Activated CD8-positive, alpha-beta memory T cell treated with anti-CD3 and anti-CD28 coated beads for 1 hour (primary cell): ENCODE measurements at places on chromosomes 3 and 15.

DNA sequence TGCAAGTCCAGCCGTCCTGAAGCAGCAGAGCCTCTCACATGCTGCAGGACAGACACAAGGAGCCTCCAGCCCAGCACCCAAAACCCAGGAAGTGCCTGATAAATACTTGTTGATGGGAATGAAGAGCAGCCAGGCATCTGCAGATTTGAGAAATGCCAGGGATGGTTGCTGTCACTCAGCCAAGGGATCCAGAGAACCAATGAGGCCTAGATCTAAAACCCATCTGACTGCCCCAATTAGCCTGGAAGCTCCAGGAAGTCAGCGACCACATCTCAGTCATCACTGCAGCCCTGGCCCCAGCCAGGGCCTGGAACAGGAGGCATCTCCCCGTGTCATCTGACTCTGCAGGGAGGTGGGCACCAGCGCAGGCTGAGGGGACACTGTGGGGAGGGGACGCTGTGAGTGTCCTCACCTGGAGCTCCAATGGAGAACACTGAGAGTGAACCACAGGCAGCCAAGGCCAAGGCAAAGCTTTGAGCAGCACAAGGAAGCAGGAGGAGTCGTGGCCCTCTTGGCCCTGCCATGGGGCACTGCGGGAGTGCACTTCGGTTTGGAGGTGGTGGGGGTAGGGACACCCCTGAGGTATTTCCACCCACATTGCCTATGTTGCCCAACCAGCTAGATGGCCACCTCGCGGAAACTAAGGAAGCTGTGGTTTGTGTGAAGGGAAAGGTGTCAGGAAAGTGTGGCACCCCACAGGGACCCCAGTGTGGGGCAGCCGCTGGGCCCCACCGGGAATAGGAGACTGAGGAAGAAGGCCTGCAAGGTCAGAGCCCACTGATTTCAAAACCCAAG lies 229.5 kb downstream of the VPS13C start:
- DNase-seq: no peak

GRCh38 chr15:34501131-34501530 lies 63.5 kb upstream of the GOLGA8A start:
- DNase-seq: no peak

GRCh38 chr15:74109713-74110112 lies 20.7 kb upstream of the ISLR2 start:
- DNase-seq: no peak

DNA sequence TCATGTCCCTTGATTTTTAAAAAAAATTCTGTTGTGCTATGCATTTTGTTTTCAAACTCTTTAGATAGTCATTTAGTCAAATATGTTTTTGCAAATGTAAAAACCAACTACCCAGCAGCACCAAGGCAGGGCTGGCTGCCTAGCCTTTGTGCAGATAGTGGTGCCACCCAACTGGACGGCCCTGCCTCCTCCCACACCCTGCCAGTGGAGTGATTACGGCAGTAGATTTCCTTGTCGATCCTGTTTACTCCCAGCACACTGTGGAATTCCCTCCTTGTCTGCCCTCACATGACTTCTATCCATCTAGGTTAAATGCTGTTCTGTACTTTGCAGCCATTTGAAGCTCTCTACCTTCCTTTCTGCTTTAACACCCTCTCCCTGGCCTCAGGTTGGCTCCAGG lies 79.4 kb upstream of the PLXNA1 start:
- no peak for DNase-seq

DNA sequence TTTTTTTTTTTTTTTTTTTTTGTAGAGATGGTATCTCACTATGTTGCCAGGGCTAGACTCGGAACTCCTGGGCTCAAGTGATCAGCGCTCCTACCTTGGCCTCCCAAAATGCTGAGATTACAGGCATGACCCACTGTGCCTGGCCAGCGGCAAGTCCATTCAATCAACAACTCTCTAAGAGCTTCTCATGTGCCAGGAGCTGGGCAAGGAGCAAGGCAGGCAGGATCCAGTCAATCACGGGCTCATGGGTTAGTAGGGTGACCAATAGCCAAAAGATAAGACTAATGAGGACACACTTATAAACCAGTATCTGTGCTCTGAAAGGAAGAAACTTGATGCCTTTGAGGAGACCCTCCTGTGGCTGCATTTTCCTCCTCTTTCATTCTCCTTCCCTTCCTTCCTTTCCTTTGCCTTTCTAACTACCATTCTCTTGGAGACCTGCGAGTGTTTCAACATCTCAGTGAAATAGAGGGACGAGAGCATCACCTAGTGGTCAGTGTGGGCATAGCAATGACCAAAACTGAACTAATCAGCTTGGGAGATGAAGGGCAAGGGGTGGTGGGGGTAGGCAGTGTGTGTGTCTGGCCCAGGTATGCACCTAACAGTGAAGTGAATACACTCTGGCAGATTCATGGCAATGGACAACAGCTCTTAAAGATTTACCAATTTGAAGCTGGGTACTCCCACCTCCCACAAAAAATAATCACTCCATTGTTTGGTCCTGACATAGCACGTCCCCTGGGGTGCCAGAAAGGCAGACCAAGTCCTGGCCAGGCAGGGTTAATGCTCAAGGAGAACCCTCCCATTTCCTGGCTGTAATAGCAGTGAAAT lies 6.3 kb downstream of the RPP25 start:
- DNase-seq: peak; percentile 46

- no peak for DNase-seq
Observed at GRCh38 chr15:72796515-72797337, 13.2 kb upstream of the ADPGK start.

DNA sequence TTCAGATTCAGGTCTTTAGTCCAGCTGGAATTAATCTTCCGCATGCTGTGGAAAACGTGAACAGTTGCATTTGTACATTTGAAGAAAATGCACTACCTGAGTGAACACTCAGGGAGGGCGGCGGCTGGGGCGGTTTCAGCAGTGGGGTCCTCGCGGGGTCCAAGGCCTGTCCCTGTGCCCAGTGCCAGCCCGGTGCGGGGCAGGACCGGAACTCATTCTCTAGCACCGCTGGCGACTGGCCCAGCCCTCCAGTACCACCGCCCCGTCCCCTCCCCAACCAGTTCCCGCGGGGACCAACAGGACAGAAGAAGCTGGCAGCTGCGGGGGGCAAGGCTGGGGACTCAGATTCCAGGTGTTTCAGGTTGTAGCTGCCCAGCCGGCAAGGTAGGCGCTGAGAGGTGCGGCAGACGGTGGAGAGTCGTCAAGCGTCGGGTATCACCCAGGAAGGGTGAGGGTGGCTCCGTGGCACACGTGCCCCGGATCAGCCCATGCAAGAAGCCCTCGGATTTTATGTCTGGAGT lies 72.2 kb upstream of the ARNT2 start:
- no peak for DNase-seq

- DNase-seq: no peak
Observed at GRCh38 chr3:157241599-157241998, 81.7 kb upstream of the CCNL1 start.

- no peak for DNase-seq
Observed at GRCh38 chr15:78749831-78750230, 61.4 kb downstream of the ADAMTS7 start.

DNA sequence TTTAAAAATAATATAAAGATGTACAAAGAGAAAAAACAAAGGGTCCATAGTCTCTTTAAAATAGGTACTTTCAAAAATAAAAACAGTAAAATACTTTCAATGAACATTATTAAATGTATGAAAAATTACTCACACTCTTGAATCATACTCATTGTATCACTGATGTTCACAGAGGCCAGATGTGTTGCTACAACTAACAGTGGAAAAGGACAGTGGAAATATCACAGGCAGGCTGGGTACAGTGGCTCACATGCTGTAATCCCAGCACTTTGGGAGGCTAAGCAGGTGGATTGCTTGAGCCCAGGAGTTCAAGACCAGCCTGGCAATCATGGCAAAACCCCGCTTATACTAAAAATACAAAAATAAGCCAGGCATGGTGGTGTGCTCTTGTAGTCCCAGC lies 26.8 kb downstream of the NPHP3 start:
- DNase-seq: no peak

DNA sequence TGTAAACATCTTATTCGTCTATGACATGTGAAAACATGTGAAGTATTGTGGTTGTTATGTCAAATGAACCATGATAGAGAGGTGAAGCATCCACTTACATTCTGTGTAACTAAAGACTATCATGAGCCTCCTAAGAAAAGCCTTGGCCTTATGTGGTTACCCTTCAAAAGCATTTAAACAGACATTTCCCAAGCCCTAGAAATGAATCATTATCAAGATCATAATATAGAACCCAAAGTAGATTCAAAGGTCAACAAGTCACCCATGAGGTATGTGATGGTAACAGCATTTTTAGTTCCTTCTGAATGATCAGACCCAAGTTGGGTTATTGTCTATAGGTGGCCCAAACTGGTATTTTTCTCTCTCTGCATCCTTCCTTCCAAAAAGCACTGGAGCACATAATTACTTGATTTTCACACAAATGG lies 408.0 kb downstream of the TBL1XR1 start:
- DNase-seq: no peak

GRCh38 chr3:179182902-179183301 lies 34.7 kb downstream of the PIK3CA start:
- no peak for DNase-seq

DNA sequence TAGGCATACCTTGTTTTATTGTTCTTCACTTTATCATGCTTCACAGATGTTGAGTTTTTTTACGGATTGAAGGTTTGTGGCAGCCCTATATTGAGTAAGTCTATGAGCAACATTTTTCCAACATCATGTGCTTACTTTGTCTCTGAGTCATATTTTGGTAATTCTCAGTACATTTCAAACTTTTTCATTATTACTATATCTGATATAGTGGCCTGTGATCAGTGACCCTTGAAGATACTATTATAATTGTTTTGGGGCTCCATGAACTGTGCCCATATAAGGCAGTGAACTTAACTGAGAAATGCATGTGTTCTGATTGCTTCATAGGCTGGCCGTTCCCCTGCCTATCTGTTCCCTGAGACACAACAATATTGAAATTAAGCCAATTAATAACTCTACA lies 42.8 kb upstream of the NSMCE3 start:
- no peak for DNase-seq

- no peak for DNase-seq
Observed at GRCh38 chr3:159654183-159655134, 334.2 kb upstream of the IL12A start.

- no peak for DNase-seq
Observed at GRCh38 chr3:163552659-163552966, 1525.7 kb downstream of the SI start.

DNA sequence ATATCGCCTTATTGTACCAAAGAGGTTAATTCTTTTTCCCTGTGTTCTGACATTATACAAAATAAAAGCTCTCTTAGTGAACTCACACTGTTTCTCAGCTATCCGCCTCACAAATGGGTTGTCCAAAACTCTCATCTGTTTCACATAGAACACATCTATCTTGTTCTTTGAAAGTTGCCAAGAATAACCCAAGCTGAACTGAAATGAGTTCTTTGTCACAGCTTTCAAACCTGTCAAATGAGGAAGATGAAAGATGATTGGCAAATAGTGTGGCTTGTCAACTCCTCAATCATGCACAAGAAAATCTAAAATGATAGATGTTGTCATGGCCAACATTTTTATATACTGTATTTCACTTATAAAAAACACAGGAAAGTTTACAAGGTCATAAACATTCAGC lies 168.1 kb upstream of the OSTN start:
- DNase-seq: no peak

- DNase-seq: no peak
Observed at GRCh38 chr3:15630646-15631350, 29.3 kb downstream of the BTD start.

GRCh38 chr3:42702066-42702951 lies at the start of gene HHATL:
HHATL (minus strand) TSS chr3:42702798; CDS start chr3:42700826, 1,972 bp downstream.
- no peak for DNase-seq

DNA sequence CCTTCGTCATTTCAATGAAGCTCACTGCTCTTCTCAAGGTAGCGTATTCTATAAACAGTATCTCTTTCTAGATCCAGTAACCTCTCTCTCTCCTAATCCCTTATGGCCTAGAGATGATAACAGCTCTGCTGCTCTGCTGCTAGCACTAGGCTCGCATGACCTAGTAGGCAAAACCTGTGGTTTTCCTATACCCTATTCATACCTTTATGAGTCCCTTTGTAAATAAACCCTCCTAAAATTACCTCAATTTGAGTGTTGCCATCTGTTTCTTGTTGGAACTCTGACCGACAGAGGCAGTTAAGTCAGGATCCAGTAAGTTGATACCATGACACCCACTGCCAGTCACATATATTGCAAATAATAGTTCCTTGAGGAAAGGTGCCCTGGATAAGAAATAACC lies 7.3 kb downstream of the CCDC14 start:
- DNase-seq: no peak

GRCh38 chr15:24877174-24877573 lies 77.6 kb upstream of the SNRPN start:
- DNase-seq: no peak

DNA sequence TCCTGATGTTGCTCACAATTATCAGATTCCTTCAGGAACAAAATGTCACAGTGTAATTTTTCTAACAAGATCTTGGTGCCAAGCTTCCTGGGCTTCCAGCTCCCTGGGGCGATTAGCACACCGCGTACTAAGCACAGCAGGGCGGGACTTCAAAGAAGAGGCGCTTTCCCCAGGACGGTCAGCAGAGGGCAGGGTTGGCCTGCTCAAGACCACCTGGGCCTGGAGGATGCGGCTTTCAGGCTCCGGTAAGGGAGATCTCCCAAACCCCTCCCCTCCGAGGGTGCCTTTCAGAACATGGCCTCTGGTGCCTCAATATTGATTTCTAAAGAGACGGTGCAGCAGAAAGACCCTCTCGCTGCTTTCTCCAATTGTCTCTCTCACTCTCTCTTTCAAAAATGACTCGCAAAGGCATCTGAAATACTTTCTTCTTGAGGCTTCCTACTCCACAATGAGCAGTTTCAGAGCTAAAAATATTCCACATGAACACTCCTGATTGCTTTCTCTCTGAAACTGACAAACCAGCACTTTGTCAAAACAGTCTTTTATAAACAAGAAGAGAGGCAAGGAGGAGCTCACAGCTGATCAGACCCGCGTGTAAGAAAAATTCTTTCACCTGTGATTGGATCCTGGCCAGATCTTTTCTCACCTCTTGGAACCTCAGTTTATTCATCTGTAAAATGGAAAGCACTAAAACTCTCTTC lies 154.0 kb downstream of the ADAMTS9 start:
- peak; percentile 1 for DNase-seq

DNA sequence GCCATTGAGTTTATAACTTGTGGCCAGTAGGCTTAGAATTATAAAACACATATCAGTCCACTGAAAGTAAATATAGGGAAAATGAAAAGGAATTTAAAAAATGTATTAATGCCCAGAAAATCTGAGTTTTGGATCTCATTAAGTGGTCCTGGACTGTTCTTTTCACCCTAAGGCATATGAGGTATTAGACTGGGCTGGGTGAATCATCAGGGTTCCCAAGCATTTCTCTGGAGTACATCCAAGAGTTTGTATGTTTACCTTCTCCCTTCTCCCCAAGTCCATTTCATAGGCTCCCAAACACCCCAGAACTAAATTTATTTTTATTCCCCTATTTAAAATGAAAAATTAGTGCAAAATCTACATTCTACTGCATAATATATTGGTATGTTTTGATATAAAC lies 31.9 kb upstream of the SPTSSB start:
- no peak for DNase-seq
